ENCODE measurements at places on chromosomes 16 and 17.
A peak's percentile ranks its signal among the peaks of the same experiment; 100 is the strongest.

DNA sequence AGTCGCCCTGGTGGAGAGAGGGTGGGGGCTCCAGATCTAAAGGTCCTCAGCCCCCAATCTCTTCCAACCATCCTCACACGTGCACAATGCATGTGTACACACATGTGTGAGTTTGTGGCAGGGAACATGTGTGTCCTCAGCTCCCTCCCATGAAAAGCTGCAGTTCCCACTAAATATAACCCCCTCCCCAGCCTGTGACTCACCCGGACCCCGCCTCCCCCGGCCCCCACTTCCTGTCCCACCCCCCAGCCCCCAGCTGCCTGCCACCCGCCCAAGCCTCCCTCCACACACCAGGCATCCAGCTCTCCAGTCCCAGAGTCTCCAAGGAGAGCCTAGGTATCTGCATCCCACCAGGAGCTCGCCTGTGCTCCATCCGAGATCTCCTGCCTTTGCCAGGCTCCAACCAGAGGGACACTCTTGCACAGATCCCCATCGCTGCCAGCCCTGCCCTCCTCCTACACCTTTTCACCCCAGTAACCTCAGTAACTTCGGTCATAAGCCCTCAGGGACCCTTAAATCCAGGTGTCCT is 3.9 kb downstream of the DLG4 start:
- DNase-seq: no peak

DNA sequence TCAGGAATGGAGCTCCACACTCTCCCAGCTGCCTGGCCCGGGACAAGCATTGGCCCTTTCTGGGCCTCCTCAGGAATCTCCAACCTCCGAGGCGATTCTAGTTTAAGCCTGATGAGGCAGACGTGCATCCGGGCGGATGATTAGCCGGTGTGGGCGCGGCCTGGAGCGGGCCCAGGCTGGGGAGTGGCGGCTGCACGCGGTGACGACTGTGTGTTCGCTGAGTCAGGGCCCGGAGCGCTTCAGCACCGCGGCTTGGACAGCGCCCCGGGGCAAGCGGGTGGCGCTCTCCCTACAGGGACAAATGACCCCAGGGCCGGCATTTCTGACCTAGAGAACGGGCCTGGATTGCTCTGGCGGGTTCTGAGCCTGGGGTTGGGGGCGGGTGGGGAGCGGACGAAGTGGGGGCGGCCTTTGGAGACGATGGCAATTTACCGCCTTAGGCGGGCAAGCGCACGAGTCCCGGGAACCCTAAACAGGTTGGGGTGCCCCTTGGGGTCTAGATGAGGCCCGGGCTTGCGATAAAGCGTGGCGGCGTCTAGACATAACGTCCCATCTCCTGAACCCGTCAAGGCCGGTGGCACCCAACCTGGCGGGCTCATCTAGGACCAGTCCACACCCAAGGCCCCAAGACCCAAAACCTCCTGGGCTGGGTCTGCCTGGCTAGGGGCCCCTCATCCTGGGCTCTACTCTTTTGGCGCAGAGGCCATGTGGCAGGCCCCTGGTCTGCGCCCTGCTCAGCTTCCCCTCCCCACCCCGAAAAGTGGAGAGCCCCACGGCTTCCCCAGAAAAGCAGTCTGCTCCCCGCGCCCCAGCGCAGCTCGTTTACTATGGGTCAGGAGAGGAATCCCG is 22.3 kb upstream of the ZNHIT3 start:
- DNase-seq: peak; percentile 78

- no peak for DNase-seq
Observed at GRCh38 chr17:51857052-51857597, 301.4 kb downstream of the CA10 start.

GRCh38 chr17:36918211-36918691 is 19.0 kb upstream of the LHX1 start:
- no peak for DNase-seq

- DNase-seq: no peak
Observed at GRCh38 chr17:59405944-59406705, 74.7 kb downstream of the YPEL2 start.

- DNase-seq: no peak
Observed at GRCh38 chr16:9012848-9013507, 49.3 kb upstream of the USP7 start.

- no peak for DNase-seq
Observed at GRCh38 chr17:57467801-57468200, 211.5 kb downstream of the MSI2 start.

GRCh38 chr17:20982589-20983358 is 60.0 kb downstream of the USP22 start:
- DNase-seq: no peak

DNA sequence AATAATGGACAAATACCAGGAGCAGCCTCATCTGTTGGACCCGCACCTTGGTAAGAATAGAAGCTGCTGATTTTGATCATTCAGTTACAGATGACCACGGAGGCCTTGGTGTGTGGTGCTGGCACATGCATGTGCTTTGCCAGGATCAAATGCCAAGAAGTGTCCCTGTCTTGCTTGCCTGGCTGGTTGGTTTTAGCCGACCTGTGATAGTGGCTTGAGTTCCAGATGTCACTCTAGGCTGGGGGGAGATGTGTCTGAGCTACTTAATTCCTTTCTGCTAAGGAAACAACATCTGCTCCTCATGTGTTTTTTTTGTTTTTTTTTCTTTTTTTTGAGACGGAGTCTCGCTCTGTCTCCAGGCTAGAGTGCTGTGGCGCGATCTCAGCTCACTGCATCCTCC is 4.3 kb downstream of the TBCD start:
- no peak for DNase-seq

DNA sequence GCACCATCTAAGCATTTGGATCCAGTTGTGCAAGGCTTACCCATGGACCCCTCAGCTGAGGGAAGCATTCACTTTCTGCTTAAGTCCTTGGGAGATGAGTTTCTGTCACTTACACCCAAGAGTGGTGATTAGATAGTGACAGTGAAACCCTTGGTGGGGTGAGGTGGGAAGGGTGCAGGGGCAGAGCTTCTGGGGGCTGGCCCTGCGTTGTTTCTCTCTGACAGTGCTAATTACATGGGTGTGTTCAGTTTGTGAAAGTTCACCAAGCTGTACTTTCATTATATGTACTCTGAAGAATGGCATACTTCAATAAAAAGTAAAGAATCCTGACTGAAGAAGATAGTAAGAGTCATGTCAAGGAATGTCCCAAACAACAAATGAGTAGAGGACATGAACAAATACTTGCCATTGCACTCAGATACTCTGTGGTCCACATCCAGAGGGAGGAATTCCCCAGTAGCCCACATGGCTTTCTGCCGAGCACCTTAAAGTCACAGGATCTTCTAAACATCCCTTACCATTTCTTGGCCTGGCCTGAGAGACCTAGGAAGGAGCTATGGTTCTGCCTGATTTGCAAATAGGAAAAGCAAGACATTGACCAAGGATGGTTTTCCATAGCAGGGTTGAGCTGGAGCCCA is 8.4 kb downstream of the CHST6 start:
- DNase-seq: no peak

DNA sequence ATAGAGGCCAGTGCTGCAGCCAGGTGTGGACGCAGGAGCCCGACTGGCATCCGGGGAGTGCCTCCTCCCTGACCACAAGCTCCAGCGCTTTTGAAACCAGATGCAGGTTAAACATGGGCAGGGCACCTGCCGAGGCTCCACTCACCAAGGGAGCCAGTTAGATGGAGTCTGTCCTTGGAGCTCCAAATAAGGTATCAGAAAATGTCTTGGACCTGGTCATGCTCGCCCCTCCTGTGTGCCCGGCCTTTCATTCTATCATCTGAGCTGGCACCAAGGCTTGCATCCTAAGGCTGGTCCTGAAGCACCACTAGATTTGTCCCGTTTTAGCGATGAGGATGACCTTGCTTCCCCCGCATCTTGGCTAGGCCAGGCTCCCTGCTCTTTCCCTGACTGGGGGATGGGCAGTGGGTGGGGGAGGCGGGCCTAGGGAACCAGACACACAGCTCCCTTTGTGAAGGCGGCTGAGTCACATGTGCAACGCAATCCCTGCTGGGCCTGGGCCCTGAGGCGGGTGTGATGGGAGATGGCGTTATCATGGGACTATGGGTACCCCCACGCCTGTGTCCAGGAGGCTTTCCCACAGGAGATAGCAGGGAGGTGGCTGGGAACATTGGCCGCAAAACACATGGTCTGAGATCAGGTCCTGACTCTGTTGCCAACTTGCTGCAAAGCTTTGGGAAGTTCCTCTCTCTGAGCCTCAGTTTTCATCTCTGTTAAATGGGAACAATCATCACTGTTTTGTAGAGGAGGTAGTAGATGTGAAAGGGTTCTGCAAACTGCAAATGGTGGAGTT is 5.0 kb upstream of the ADGRG1 start:
- no peak for DNase-seq

GRCh38 chr16:11639925-11640899 is 28.0 kb upstream of the SNN start:
- no peak for DNase-seq

- DNase-seq: peak; percentile 49
Observed at GRCh38 chr17:80261159-80261894, 675 bp downstream of the RNF213 start.

DNA sequence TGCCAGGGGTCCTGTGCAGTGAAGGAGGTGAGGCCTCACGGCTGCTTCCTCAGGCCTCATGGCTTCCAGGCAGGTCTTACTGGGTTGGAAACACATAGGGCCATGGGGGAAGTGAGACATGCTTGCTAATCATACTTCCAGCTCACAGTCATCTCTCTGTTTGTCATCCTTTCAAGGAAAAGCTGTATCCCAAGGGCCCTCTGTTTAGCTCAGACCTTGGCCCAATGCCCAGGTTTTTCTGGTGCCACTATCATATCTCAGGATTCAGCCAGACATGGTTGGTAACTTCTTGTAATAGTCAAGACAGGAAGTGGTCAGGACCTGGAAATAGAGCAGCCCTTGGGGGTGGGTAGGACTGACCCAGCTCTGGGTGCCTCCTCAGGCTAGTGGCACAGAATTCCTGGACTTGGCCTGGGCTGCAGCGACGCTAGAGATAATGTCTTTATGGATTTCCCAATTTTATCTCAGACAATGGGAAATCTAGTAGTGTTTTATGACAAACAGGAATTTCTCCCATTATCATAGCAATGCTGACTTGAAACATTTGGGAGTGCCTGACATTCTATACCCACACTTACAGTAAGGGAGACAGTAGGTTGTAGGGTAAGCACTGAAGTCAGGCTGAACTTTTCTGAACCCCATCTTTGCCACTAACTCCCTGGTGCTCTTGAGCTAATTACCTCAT is 13.5 kb upstream of the ITGB3 start:
- no peak for DNase-seq

- DNase-seq: no peak
Observed at GRCh38 chr17:62707425-62707739, 79.9 kb downstream of the MRC2 start.

GRCh38 chr17:56699186-56699894 is 105.8 kb downstream of the NOG start:
- DNase-seq: peak; percentile 69

DNA sequence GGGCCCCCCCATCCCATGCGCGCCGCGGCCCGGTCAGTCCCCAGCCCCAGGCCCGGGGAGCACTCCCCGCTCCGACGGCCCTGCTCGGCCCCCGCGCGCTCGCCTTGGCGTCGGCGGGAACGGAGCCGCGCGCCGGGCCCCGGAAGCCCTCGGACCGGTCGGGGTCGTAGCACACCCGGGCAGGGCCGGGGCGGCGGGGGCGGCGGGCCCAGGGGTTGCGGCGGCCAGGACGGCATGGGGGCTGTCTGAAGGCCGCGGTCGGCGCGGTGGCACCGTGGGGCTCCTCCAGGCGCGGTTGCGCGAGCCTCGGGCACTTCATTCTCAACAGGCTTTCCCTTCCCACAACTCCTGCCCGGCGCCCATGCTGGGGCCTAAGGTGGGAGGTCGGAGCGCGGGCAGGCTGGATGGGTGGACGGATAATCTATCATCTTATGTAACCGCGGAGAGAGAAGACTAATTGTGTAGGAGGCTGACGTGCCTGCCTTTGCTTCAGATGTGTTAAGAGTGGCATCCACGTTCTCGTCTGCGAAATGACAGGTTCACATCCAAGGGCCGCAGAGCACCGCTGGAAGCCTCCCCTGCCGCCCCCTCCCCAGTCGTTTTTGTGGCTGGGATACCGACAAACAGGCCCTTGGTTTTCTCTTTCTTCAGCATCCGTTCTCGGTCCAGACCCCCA is 708 bp downstream of the BAIAP2 start:
- DNase-seq: no peak

DNA sequence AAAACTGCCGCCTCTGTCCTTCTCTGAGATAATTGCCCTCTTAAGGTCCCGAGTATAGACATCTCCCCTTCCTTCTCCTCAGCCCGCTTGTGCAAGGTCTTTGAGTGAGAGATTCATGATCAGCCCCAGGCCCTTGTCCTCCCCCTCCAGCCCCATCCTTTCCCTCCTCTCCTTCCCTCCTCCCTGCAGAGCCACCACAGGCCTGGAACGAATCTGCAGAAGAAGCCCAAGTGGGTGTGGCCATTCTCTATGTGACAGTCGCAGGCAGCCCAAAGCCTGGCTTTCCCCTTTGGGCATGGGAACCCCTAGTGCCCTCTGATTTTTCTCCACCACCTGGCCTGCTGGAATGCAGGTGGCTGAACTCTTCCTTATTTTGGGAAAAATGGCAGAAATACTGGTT is 7.2 kb upstream of the NDRG4 start:
- DNase-seq: no peak

DNA sequence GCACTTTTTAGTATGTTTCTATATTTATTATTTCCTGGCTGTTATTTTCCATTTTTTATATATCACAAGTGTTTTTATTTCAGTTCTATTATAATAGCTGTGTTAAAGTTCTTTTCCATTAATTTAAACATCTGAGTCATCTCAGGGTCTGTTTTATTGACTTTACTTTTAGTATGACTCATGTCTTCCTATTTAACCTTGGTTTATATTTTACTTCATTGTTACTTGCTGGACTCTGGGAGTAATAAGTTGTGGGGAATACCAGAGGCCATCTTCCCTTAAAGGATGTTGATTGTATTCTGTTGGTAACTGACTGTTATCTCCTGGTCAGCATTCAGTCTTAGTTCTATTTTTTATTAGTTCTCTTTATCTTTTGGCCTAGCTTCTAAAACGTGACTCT is 1508.2 kb downstream of the CDH11 start:
- no peak for DNase-seq

Measured in renal cortex interstitium (tissue), 15 donors.